Fibroblast of the conjunctiva (primary cell): ENCODE measurements at places on chromosomes 3 and 15.

- DNase-seq = no peak
Observed at GRCh38 chr3:48196611-48197010, 8.4 kb upstream of the CDC25A start.

GRCh38 chr3:62723914-62724217 is 151.3 kb downstream of the CADPS start:
- DNase-seq = no peak

DNA sequence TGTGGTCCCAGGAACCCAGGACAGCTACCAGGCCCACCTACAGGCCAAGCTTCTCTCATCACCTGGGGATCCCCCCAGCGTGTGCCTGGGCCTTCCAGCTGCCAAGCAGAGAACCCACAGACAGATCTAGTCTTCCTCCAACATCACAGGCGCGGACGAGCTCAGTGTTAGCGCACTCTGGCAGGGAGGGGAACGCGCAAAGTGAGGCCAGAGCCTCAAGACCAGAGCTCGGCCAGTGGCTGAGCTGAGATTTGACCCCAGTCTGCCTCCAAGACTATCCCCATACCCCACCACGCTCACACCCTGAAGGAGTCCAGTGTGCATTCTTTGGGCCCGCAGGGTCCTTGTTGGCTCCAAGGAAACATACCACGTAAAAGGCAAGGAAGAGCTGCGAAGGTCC is 5.1 kb downstream of the MFGE8 start:
- DNase-seq = no peak

DNA sequence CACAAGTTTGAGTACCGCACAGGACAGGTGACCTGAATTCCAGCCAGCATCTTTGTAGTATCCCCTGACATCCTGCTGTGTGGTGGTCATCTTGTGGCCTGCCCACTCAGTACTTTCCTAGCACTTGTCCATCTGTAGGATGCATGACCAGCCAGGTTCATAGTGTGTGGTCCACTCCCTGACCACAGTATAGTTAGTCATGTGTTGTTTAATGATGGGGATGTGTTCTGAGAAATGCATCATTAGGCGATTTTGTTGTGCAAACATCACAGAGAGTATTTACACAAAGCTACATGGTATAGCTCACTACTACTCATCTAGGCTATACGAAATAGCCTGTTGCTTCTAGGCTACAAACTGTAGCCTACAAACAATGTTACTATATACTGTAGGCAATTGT is 16.9 kb upstream of the RBPMS2 start:
- no peak for DNase-seq

- peak; percentile 47 for DNase-seq
Observed at GRCh38 chr3:71195492-71195891, 388.0 kb downstream of the FOXP1 start.

DNA sequence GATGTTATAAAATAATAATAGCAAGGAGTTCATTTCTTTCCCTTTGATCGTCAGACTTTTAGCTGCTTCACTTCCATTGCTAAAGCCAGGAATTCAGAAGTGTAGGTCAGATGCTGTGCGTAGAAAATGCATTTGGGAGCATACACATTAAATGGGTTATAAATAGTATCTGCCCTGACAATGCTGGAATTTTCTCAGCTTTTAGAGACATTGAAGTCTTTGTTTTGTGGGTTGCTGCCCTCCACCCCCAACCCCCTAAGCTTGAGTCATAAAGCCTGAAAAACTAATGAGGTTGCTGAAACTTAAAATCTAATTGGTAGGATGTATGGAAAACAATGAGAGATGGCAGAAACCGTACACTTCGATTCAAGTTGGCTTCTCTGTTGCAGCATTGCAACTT is 81.9 kb downstream of the MITF start:
- DNase-seq = no peak

DNA sequence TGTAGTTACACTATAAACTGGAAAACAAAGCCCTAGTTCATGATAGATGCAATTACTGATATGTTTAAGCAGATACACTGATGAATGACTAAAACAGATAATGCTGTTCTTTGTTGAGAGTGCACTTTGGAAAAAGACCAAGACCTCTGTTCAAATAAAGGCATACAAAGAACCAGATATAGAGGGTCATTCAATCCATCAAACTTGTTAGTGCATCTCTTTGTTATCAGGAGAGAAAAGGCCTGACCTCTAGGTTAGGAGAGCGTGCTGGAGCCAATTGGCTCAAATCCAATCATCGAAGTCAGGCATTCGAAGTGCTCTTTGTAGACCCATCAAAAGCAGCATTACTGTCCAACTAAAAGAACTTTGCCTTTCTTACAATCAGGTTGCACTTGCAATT is 124.2 kb downstream of the TFG start:
- no peak for DNase-seq

- no peak for DNase-seq
Observed at GRCh38 chr3:3848923-3849275, 49.7 kb downstream of the LRRN1 start.

DNA sequence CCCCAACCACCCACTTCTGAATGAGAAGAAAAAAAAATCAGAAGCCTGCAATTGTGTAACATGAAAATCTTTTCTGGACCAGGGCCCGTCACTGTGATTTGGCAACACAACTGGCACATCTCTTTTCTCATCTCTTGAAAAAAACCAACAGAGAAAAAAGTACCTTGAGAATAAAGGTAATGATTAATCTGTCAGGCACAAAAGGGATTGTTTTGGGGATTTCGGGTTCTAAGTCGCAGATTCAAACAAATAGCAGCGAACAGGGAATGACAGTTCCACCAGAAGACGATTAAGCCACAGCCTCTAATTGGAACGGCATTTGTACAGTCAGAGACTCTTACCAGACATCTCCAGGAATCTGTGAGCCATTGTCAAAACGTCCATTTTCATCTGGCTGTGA is at the start of gene AQP9:
Gene AQP9, plus strand, starts transcription at position 276 of the 400 bp plus-strand sequence. CDS start 185 bp downstream, outside the sequence.
- no peak for DNase-seq

GRCh38 chr3:122979211-122979610 is 48.4 kb downstream of the SEMA5B start:
- no peak for DNase-seq
